AG09319 (cell line): ENCODE measurements at places on chromosomes 5 and 9.

DNA sequence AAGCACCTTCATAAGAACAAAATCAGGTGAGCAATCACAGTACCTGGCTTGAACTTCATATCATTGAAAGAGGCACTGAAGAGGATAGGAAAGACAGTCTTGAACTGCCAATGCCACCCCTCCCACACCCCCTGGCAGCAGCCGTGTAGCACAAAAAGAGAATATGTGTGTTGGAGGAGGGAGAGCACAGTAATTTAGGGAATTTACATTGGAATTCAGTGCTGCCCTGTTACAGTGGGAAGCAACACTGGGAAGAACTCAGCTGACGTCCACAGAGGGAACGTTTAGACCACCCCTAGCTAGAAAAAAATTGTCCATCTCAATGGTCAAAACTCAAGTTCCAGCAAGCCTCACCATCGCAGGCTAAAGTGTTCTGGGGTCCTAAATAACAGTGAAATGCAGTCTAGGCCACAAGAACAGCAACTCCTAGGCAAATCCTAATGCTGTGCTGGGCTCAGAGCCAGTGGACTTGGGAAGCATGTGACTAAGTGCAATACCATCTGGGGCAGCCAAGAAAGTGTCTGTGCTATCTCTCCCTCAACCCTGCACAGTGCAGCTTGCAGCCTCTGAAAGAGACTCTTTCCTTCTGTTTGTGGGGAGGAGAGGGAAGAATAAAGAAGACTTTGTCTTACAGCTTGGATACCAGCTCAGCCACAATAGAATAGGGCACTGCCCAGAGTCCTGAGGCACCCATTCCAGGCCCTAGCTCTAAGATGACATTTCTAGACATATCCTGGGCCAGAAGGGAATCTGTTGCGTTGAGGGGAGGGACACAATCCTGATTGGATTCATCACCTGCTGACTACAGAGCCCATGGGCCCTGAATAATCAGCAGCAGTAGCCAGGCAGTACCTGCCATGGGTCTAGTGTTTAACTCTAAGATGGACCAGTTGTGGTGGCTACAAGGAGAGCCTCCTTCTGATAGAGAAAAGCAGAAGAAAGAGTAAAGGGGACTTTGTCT lies 62.1 kb upstream of the VLDLR start:
- peak; percentile 75 for DNase-seq

DNA sequence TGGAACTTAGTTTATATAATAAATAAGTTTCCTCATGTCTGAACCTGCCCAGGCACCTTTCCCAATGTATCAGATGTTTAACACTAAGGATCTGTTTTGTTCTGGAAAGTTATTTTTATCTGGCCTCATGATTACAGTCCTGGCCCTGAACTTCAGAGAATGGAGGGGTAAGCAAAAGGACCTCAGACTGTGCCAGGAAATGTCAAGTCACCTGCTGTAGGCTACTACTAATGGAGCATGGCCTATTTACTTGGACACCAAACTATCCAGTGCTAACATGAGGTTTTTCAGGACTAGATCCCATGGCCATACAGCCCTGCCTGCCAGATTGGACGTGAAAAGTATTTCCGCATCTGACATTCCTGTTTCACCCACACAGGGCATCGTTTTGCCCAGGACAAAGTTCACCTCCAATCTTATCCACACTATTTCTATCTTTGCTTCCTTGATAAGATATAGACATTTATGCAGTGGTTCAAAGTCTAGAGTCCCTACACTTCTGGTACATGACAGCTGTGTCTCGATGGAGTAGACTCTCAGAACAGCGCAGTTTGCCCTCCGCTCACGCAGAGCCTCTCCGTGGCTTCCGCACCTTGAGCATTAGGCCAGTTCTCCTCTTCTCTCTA lies at the start of gene BTNL8:
Gene BTNL8, plus strand, starts transcription at position 539 of the 626 bp plus-strand sequence. CDS start 152 bp downstream, outside the sequence.
- DNase-seq: no peak

DNA sequence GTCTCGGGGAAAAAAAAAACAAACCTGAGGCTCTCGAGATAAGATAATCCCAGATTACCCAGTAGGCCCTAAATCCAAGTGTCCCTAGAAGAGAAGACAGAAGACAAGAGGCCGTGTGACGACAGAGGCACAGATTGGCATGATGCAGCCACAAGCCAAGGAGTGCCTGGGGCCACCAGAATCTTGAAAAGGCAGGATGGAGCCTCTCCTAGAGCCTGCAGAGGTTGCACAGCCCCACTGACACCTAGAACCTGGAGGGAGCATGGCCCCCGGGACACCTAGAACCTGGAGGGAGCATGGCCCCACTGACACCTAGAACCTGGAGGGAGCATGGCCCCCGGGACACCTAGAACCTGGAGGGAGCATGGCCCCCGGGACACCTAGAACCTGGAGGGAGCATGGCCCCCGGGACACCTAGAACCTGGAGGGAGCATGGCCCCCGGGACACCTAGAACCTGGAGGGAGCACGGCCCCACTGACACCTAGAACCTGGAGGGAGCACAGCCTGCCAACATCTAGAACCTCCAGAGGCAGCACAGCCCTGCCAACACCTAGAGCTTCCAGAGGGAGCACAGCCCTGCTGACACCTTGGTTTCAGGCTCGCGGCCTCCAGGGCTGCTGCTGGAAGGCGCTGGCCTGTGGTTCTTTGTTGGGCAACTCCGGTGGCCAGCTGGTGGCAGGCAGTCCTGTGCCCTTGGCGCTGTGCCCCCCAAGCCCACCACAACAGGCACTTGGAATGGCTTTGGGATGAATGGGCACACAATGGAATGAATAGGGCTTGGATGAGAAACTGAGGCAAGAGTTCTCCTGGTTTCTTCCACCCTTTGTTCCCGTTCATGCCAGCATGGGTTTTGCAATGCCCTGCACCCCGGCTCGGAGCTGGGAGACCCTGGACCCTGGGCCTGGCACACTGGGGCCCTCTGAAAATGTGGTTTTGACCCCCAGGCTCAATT lies 39.2 kb downstream of the VAV2 start:
- DNase-seq: no peak

DNA sequence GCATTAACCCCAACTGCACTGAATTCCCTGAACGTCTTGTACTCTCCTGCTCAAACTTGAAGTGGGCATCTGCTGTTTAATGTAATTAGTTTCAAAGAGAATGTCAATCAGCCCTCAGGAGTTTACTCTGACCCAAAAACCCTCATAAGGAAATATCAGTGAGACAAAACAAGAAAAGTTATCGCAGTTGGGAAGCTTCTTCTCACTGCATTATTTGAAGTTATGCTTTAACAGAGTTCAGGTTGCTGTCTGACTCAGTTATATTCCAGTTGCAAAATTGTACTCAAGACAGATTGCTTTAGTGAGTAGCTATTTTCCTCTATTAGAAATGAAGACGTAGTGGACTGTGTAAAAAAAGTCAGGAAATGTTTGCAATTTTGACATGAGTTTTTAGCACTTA lies 52.1 kb downstream of the PPIC start:
- no peak for DNase-seq

- DNase-seq: no peak
Measured at GRCh38 chr5:129631961-129632360, 115.9 kb upstream of the MINAR2 start.

- DNase-seq: peak; percentile 29
Measured at GRCh38 chr9:116365056-116365471, 211.5 kb downstream of the PAPPA start.

GRCh38 chr9:127980706-127981558 lies at the start of gene EEIG1:
EEIG1 (minus strand) TSS chr9:127980989; CDS start chr9:127980137, 852 bp downstream.
- peak; percentile 71 for DNase-seq

DNA sequence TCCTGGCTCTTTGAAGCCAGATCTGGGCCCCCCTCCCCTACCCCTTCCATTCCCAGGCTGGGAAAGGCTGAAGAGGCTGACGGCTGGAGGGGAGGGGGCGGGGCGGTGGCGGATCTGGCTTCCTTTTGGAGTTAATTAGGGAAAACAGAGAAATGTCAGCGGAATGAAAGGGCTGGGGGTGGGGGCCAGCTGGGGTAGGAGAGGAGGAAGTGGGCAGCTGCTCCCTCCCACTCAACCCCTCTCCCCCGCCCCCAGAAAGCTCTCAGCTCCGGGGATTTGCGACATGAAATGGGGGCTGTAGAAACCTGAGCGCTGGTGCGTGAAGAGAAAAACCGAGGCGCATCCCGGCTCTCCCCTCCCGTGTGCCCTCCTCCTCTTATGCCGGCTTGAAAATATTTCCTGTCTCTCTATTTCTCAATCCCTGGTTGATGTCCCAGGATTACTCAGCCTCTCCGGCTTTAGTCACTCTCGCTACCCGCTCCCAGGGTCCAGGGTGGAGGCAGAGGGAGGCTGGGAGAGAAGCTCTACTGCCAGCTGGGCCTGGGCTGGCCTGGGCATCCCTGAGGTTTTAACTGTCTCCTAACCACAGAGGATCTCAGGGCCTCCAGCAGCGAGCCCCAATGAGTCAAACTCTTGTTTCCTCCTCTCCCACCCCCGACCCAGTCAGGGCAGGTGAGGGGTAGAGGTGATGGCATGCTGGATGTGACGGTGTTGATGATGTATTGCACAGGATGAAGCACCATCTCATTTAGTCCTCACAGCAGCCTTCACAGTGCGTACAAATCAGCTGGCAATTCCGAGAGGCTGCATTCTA lies 20.1 kb downstream of the PCDHGC5 start:
- peak; percentile 96 for DNase-seq

DNA sequence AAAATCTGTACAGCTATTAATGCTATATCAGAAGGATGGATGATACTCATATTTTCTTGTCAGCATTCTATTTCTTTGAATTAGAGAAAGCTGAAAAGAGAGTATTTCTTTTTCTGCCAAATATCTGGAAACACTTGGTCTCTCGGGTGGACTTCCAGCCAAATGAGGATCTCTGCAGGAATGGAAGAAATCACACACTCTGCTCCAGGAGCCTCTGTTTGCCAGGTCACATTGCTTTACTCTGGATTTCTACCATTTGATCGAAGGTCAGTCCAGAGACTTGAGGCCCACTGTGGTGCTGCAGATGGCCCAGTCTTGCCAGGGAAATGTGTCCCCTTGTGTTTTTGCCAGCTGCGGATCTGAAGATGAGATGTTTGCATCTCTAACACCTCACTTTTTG lies 154.1 kb downstream of the PCSK1 start:
- DNase-seq: no peak

GRCh38 chr9:14909181-14909580 lies 1.0 kb downstream of the FREM1 start:
- no peak for DNase-seq

DNA sequence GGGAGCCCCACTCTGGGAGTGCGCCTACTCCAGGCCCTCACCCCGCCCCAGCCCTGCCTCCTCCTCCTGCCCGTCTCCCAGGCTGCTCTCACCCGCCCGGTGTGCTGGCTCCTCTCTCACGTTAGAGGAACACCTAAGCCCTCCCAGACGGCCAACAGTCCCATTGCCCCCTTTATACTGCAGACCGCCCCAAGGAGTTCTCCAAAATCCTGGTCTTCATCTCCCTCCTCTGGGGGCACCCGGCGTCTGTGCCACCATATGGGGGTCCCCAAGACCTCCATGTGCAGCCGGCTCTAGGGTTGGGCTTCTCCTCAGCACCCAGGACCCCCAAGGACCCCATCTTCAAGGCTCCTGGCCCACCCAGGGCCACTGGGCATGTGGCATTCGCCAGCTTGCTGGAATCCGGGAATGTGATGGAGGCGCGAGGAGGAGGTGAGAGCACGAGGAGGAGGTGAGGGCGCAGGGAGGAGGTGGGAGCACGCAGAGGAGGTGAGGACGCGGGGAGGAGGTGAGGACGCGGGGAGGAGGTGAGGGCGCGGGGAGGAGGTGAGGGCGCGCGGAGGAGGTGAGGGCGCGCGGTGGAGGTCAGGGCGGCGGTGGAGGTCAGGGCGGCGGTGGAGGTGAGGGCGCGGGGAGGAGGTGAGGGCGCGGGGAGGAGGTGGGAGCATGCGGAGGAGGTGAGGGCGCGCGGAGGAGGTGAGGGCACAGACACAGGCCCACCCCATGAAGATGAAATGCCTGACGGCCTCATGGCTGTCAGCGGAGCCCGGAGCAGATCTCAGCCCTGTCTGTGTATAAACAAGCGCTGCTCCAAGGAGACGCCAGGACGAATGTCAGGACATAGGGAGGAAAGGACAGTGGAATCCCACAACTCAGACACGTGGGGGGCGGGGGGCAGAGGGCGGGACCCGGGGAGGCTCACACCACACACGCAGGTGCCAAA lies 41.2 kb downstream of the EXD3 start:
- no peak for DNase-seq

DNA sequence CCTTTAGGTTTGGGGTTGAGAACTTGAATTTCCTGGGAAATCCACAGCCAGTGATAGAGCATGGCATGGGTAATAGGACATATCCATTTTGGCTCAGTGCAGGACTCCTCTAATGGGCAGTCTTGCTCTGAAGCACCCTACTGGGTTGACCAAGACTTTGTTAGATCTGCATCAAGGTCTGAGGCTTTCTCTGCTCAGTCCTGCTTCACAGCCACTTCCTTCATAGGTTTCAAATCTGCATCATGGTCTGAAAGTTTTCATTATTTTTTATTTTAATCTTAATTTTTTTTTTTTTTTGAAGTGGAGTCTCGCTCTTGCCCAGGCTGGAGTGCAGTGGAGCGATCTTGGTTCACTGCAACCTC lies 36.5 kb downstream of the KIF2A start:
- no peak for DNase-seq

DNA sequence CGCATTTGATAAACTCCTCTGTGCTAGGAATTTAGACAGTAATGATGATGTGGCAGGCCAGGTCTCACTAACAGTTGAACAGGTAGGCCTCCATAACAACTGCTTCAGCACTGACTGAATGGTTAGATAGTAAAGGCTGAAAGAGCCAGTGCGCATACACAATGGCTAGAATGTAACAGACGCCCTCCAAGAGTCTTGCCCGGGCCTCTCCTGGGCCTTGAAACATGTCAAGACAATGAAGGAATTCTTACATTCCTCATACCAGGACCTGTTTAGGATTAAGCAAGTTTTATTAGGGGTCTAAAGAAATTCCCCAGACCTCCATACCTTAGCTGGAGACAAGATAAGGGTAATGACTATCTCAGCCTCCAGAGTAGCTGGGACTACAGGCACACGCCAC lies 6.7 kb upstream of the BICD2 start:
- DNase-seq: no peak

- DNase-seq: no peak
Measured at GRCh38 chr5:172944741-172945140, 14.5 kb upstream of the RPL26L1 start.

DNA sequence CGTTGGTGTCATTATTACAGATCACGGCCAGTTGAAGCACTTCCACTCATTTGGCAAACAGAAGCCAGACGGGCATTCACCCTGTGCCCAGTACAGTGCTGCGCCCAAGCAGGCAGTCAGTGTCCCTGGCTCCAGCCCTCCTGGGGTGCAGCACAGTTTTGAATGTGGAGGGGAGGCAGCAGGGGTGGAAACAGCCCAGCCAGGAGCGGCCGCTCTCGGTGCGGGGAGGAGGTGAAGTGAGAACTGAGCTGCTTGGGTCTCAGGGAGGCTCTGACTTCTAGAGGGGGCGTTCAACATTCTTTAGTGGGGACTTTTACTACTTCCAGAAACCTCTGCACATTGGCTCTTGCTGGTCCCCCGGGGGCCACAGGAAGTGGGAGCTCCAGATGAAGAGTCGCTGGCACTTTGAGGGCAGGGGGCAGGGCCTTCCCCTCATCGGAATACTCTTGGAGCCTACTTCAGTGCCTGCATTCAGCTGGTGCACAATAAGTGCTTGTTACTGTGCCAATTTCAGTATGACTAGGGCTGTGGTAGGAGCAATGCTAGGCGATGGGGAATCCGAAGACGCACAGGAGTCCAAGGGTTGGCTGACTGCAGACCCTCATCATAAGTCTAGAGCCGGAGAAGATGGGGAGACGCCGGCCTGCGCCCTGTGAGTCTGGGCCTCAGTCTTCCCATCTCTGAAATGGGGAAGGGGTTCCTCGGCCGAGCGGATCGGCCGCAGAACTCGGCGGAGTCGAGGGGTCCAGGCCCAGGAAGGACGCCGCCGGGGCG lies 492 bp upstream of the NEK6 start:
- no peak for DNase-seq

GRCh38 chr9:127905788-127906191 lies 6.4 kb upstream of the ST6GALNAC6 start:
- DNase-seq: no peak
